ENCODE measurements at places on chromosomes 7 and 10.

DNA sequence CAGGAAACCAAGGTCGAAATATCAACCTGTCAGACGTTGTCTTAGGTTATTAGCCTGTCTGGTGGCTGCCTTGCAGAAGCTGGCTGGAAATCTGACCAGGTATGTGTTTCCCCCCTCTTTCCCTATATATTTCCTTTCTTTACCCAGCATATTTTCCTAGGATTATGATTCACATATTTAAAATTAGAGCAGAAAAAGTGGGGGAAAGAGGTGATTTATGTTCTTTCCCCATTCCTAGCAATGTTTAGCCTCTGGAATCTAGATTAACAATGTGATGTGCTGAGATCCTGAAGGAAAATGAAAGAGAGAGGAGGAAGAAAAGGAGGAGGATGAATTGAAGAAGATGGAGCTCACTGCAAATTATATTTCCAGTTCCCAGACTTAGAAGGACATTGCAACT lies 421.4 kb upstream of the AUTS2 start:
- no peak for DNase-seq

DNA sequence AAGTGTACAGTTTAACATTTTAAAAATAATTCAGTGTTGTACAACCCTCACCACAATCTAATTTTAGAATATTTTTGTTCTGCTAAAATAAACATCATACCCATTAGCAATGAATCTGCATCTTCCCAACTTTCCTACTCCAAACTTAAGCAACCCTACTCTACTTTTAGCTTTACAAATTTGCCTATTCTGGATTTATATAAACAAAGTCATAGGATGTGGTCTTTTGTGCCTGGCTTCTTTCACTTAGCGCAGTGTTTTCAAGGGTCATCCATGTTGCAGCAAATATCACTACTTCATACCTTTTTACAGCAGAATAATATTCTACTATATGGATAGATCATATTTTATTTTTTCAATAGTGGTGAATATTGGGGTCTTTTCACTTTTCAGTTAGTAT lies 18.9 kb downstream of the CALML3 start:
- no peak for DNase-seq

DNA sequence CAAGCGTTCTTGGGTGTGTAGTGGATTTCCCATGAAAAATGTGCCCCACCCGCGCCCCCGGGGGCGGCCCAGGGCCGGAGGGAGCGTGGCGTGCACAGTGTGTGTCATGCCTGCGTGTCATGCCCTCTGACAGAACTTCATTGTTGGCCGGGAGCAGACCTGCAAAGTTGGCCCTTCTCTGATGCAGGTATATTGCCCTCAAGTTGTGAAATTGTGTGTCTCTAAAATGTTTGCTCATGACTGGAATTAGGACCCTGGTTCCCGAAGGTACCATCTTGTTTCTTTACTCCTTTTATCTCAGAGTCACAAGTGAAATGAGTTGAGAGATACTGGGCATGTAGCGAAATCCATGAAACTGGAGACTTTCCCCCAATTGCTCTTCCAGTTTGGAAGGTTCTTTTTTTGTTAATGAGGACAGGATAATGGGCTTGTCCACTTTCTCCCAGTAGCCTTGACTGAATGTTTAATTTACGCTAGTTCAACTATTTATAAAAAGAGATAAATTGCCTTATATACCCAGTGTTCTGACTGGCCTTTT lies 26.2 kb downstream of the ADK start:
- DNase-seq: peak; percentile 16

DNA sequence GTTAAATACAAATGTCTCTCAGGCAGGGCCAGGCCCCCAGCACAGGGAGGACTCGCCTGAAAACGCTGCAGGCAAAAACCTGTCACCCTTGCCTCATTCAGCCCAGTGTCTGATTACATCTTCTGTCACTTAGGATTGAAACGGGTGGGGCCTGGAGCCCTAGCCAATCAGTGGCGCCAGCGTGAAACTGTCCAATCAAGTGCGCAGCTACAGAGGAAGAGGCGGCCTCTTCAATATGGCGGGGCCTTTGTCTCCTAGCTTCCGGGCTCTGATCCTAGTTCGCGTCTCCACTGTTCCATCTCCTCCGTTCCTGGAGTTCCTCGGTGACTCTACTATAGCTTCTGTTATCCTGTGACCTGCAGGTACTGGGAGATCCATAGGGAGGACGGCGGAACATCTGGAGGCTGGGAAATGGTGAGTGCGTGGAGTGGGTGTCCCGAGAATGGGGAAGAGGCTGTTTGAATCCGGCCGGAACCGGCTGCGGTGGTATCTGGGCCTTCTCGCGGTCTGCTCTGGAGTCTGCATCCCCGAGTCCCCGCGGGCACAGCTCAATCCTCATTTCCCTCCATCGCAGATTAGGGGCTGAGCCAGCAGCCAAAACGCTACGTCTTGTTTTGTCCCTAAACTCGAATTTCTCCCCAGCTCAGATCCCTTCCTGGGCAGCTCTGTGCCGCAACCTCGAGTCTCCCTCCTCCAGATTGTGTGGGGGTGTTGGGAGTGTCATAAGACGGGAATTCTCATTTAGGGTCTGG lies at the start of gene ZNF736:
ZNF736 (plus strand) TSS at position 222 of the 752 bp plus-strand sequence; CDS start at position 412, 190 bp downstream.
- DNase-seq: peak; percentile 55

GRCh38 chr10:77117501-77117900 lies 520.1 kb downstream of the KCNMA1 start:
- no peak for DNase-seq

GRCh38 chr7:108181073-108181985 lies 51.2 kb upstream of the LAMB4 start:
- DNase-seq: no peak

GRCh38 chr7:130865408-130866236 lies 131.6 kb upstream of the KLF14 start:
- no peak for DNase-seq

GRCh38 chr10:96687317-96688012 lies 32.8 kb downstream of the PIK3AP1 start:
- DNase-seq: no peak

DNA sequence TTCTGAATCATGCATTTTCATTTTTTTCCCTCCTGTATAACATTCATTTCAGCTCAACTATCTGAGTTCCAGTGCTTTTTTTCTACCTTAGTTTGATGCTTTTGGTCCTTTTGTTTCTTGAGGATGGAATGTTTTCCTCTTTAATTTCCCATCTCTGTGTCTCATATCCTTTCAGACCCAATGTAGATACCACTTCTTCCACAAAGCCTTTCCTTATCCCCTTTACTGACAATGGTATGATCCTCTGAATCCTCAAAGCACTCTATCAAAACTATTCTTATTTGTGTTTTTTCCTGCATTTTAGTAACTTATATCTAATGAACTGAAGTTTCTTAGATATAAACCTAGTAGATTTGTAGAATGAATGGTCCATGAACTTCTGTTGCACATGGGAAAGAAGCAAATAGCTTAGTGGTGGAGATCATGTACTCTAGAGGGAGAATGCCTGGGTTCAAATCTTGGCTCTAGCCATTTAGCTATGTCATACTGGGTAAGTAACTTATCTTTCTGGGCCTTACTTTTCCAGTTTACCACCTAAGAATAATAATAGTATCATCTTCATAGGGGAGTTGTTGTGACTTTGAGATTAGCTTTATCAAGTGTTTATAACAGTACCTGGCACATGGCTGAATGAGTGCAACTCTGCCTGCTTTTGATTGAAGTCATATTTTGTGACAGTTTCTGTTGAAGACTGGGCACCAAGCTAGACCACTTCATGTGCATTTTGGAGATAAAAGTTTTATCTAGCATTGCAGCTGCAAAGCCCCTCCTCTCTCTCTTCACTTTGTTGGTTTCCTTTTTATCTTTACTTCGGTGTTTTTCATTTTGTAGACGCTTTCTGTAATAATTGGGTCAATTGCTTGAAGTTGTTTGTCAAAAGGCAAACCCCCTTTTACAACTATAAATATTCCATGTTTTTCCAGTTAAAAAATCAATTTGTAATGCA lies 18.5 kb downstream of the STAM start:
- DNase-seq: no peak

DNA sequence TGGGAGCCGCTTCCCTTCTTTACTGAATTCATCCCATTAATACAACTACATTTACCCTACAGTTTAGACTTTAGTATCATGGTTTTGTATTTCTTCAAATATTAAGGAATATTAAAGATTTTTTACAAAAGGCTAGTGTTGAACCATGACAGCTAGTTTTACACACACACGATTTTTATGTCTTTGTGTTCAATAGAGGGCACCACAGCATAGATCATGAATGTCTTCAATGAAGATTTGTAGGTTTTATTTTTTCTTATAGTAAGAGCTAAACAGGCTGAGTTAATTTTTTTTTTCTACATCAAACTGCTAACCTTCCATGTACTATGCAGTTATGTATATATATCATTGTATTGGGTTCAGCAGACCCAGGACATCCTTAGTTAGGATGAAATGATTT lies 76.9 kb downstream of the SNX10 start:
- no peak for DNase-seq

DNA sequence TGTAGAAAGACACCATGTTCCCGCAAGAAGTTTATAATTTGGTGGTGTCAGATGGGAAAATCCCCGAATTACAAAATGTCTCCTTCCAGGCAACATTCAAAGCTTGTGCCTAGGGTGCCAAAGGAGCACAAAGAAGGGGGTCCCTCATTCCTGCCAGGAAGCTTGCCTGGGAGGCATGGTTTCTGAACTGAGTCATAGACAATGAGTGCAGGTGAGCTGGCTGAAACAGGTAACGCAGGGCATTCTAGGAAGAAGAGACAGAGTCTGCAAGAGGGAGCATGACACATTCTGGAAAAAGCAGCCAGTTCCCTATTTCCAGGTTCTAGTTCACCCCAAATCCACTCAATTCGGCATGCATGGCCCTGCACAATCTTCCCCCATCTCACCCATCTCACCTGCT lies 11.9 kb upstream of the CALU start:
- DNase-seq: no peak

DNA sequence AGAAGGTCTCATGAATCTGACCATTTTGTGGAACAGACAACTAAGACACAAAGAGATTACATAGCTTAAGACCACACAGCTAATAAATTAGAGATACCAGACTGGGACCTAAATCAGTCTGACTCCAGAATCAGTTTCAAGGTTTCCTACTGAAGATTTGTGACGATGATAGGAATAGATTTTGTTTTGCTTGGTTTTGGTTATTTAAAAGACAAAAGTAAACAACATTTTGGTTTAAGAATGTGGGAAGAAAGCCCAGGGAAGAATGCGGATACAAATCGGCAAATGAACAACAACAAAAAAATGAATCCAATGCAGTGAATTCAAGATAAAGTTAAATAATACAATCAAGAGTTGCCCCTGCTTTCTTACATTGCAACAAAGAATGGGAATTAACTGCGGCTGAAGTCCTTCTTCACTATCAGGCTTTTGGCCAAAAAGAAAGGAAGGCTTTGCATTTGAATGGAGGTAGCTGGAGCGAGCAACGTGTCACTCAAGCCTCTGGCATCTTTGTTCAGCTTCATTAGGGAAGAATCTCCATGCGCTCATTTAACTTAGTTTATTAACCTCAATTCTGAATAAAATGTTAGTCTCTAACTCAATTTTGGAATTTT lies 210.8 kb downstream of the ADAM12 start:
- no peak for DNase-seq

DNA sequence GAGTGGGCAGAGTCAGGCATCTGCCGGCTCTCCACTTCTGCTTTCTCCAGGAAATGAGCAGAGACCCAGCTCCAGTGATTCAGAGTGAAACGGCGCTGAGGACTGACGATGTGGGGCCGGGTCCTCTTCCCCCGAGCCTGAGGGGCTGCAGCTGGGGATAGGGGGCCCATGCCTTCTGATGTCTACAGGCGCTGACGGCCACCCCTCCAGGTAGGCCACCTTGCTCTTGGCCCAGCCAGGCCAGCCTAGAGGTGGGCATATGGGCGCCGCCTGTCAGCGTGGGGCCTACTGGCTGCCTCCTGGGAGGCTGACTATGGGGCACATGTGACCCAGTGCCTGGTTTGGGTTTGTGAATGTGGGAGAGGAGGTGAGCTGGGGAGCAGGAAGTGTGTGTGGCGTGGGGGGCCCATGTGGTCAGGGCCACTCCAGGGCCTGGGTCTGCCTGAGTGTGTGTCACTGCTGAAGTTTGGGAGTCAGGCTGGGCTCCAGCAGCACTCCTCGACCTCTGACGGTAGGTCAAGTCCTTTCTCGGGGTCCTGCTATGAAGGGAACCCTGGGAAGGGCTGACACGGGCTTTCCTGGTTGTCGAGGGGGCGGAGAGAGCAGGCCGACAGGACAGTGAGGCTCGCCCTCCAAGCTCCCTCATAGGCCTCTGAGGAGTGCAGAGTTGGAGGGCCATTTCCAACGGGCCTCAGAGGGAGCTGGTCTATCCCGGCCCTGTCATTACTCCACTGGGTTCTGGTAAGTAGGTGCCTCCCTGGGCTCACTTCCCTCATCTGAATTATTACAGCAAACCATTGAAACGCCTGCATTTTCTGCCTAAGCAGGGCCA lies at the start of gene WDFY4:
WDFY4 (plus strand) TSS at position 82 of the 832 bp plus-strand sequence. CDS start 24,860 bp downstream, outside the sequence.
- DNase-seq: no peak

- DNase-seq: no peak
Measured at GRCh38 chr7:99672573-99672972, 7.2 kb downstream of the CYP3A5 start.
